ENCODE measurements at places on chromosomes 4 and X.

DNA sequence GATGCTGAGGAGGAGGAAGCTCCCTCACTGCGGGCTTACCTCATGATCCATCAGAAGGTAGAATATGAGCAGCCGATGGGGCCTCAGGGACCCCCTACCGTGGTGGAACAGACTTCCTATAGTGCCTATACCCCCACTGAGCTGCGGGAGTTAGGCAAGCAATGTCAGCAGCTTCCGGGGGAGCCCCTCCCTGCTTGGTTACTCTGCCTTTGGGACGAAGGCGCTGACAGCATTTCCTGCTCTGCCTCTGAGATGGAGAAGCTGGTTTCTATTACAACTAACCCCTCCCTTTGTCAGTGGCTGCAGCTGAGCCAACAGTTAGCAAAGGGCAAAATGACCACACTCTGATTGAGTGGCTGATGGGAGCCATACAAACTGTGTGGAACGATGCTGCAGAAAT is 430.7 kb downstream of the IDS start:
- no peaks in the 10 kb centered on the region for H3K4me1 ChIP-seq
- H3K36me3 ChIP-seq, result no peaks in the 10 kb centered on the region
- no peak overlapping the region for H3K4me3 ChIP-seq
- no peak overlapping the region for H3K27ac ChIP-seq
- no peaks in the 10 kb centered on the region for H3K27me3 ChIP-seq
- no peak for DNase-seq

DNA sequence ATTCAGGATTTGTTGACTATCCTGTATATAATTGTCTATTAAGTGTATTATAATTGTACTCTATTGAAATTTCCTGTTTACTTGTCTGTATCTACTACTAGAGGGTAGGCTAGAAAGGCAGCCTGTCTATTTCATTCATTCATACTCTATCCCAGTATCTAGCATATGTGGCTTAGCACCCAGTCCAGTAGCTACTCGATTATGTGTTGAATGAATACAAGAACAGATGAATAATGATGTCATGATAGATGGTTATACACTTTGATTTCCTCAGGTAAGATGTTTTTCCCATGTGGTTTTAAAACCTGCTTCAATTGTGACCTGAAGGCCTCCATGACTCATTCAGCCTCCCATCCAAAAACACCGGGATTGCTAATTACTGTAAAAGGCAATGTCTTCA is 68.0 kb downstream of the IL21 start:
- no peak for DNase-seq
- H3K36me3 ChIP-seq, result no peaks in the 10 kb centered on the region
- no peaks in the 10 kb centered on the region for H3K4me1 ChIP-seq
- H3K27me3 ChIP-seq, result no peaks in the 10 kb centered on the region
- H3K27ac ChIP-seq, result no peak overlapping the region

- no peak for DNase-seq
- H3K27me3 ChIP-seq, result no peaks in the 10 kb centered on the region
- no peaks in the 10 kb centered on the region for H3K4me1 ChIP-seq
- peak overlapping the region; percentile 54 for H3K27ac ChIP-seq
- H3K4me3 ChIP-seq, result no peak overlapping the region
Measured at GRCh38 chr4:26022346-26023202, 108.6 kb downstream of the SMIM20 start.

DNA sequence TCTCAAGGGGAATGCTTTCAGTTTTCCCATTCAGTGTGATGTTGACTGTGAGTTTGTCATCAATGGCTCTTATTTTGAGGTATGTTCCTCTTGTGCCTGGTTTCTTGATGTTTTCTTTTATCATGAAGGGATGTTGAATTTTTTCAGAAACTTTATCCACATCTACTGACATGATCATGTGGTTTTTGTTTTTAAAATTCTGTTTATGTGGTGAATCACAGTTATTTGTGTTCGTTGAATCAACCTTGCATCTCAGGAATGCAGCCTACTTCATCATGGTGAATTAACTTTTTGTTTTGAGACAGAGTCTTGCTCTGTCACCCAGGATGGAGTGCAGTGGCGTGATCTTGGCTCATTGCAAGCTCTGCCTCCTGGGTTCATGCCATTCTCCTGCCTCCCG is 263.1 kb upstream of the KLF3 start:
- no peaks in the 10 kb centered on the region for H3K36me3 ChIP-seq
- DNase-seq, result no peak
- H3K4me3 ChIP-seq, result no peak overlapping the region
- H3K4me1 ChIP-seq, result no peaks in the 10 kb centered on the region
- H3K27me3 ChIP-seq, result no peaks in the 10 kb centered on the region

- H3K4me3 ChIP-seq, result no peak overlapping the region
- no peaks in the 10 kb centered on the region for H3K36me3 ChIP-seq
- H3K27me3 ChIP-seq, result no peaks in the 10 kb centered on the region
- DNase-seq, result no peak
Measured at GRCh38 chr4:162059656-162060055, 104.1 kb downstream of the FSTL5 start.

DNA sequence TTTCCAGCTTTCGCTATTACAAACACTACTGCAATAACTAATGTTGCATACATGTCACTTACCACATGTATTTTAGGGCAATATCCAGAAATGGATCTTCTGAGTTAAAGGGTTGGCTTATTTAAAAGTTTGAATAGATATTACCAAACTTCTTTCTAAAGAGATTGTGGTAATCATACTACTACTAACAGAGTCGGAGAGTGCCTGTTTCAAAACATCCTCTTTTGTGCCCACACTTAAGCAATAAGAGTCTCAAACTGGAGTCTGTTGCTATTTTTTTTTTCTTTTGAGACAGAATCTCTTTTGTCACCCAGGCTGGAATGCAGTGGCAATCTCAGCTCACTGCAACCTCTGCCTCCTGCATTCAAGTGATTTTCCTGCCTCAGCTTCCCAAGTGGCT is 35.8 kb downstream of the FGFBP1 start:
- DNase-seq, result no peak
- no peaks in the 10 kb centered on the region for H3K4me1 ChIP-seq
- H3K27ac ChIP-seq, result no peak overlapping the region
- H3K4me3 ChIP-seq, result no peak overlapping the region
- no peaks in the 10 kb centered on the region for H3K36me3 ChIP-seq

- no peak overlapping the region for H3K27ac ChIP-seq
- DNase-seq, result no peak
- H3K27me3 ChIP-seq, result no peaks in the 10 kb centered on the region
- no peaks in the 10 kb centered on the region for H3K4me1 ChIP-seq
- H3K4me3 ChIP-seq, result no peak overlapping the region
Measured at GRCh38 chr4:20126906-20127305, 124.8 kb upstream of the SLIT2 start.

DNA sequence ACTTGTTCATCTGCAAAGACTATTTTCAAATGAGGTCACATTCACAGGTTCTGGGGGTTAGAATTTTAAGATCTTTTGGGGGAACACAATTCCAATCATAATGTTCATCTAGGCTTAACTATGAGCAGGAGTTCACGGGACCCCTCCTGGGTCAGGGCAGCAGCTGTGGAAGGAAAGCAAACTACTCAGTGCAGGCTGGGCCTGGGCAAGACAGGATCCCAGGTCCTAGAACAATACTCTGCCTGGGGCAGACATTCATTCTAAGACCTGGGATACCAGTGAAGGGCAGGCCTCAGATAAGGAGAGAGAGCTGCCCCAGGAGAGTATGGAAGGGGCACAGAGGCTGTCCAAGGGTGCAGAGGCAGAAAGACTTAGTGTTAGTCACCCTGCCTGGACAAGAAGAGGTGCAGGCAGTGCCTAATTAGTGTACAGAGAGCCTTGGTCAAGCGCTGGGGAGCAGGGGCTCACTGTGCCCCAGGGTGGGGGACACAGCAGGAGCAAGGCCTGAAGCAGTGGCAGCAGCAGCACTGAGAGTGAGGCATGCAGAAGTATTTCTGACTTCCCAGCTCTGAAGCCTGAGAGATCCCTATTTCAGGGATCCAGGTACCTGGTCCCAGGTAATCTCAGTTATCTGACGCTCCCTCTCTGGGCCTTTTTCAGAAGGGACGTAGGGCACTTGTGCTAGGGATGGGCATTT is 123.0 kb upstream of the MAMLD1 start:
- no peak for DNase-seq
- no peak overlapping the region for H3K27ac ChIP-seq
- H3K27me3 ChIP-seq, result no peaks in the 10 kb centered on the region
- H3K36me3 ChIP-seq, result no peaks in the 10 kb centered on the region

- no peaks in the 10 kb centered on the region for H3K4me1 ChIP-seq
- H3K27ac ChIP-seq, result no peak overlapping the region
- DNase-seq, result no peak
- H3K36me3 ChIP-seq, result no peaks in the 10 kb centered on the region
Measured at GRCh38 chr4:128853741-128854140, 44.2 kb downstream of the JADE1 start.

DNA sequence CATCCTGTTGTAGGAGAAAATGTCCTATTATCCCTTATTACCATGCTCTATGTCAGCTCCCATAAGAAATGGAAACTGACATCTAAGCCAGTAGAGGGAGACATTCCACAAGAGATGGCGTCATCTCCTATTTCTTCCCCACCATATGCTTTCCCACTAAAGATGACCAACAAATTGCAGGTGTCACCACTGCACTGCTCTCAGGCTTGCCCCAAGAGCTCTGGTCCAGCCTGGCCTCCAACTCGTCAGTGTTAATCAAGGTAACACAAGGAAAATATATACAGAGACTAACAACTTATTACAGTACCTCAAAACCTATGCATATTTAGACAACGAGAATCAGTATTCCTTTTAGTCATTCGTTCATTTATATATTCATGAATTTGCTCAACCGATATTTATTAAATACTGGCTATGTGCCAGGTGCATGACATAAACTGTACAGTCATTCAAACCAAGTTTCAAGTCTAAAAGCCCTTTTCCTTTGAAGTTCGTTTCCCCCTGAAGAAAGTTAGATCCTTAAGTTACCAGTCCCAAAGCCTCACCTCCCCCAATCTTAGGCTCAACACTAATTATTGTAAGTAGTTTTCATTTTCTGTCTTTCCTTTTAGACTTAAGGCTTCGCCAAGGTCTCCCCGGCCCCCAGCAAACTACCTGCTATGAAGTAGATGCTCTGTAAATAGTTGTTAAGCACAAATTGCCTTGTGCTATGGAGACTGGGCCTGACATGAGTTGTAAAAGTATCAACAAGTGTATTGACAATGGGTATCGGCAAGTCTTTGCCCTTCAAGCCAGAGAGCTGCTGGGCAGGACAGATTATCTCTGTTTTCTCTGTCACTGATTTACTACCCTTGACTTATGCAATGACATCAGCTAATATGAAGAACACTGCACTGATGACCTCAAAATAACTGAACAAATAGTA is 3.1 kb upstream of the FGB start:
- H3K4me1 ChIP-seq, result no peaks in the 10 kb centered on the region
- H3K27ac ChIP-seq, result no peak overlapping the region
- H3K27me3 ChIP-seq, result no peaks in the 10 kb centered on the region
- H3K36me3 ChIP-seq, result no peaks in the 10 kb centered on the region

GRCh38 chr4:108794136-108794535 is 31.3 kb upstream of the ETNPPL start:
- DNase-seq, result no peak
- no peak overlapping the region for H3K27ac ChIP-seq
- no peaks in the 10 kb centered on the region for H3K4me1 ChIP-seq
- no peak overlapping the region for H3K4me3 ChIP-seq
